ENCODE measurements at places on chromosomes 11 and 22. TPM values are rescaled to one million over a fixed set of nuclear protein-coding genes. Genes with fewer than 3 reads are reported as not detected.

The TSPAN18 gene
- 31.9 TPM for total RNA-seq

GRCh38 chr11:19800714-19801519 is 88.3 kb downstream of the NAV2 start:
- no peak for DNase-seq

The SDF2L1 gene
- 5.0 TPM for total RNA-seq

The FAT3 gene
- total RNA-seq, result 64.5 TPM

The OR8A1 gene
- total RNA-seq, result not detected

The CHRM4 gene
- 2.6 TPM for total RNA-seq

DNA sequence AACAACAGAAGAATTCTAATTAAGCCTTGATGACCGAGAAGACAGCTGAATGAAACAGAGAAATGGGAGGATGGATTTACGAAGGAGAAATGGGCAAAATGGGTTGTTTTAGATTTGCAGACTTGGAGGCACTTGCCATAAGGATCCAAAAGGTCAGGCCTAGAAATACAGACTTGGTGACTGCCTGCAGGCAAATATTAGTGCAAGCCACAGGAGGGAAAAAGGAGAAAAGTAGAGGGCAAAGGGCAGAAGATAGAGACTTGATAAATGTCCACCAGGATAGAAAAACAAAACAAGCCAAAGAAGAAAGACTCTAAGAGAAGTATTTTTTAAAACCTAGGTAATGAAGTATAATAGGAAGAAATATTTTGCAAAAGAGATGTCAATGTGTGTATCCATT is 13.1 kb downstream of the CCDC34 start:
- DNase-seq, result no peak
